Fibroblast of lung (primary cell): ENCODE measurements at places on chromosomes 1 and 21. TPM values are rescaled to one million over a fixed set of nuclear protein-coding genes. Genes with fewer than 3 reads are reported as not detected.
A peak's percentile ranks its signal among the peaks of the same experiment; 100 is the strongest.

The PDE4B gene
- 5.9 and 19.8 TPM in 2 replicates for total RNA-seq

The HPDL gene
- 0.17 and 0.26 TPM in 2 replicates for total RNA-seq

The IL20 gene
- total RNA-seq = not detected in 2 replicates

DNA sequence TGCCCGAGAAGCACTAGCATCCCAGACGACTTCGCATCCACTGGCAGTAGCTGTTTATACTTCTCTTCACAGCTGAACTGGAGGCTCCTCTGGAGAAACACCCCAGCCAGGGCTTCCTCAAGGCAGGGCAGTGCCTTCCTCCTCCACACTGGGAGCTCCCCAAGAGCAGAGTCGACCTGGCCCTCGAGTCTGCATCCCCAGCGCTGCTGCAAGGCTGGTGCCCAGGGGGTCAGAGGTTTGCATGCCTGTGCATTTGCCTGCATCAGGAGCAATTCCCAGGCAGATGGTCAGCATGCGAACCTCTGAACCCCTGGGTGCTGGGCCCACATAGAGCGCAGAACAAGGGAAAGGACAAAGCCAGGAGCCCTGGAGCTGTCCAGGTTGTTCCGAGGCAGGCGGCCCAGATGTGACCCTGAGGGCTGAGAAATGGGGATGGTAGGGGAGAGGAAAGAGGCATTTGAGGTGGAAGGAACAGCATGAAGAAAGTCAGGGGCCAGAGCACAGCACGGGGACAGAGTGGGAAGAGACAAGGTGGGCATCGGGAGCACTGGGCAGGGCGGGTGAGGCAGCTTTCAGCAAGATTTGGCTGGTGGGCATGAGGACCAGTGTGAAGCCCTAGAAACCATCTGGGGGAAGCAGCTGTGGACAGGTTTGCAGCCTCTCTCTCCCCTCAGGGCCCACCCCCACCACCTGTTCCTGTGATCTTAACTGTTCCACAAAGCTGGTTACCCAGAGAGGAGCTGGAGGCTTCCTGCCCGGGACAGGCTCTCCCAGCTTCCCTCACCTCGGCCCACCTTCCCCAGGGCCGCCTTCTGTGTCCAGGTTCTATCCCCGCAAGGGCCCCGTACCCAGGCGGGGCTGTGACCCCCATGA, 6.4 kb upstream of the S100A8 start:
- H3K4me1 ChIP-seq = no peaks in the 10 kb centered on the region
- no peaks in the 10 kb centered on the region for H3K36me3 ChIP-seq
- no peak overlapping the region for H3K4me3 ChIP-seq
- no peak for DNase-seq

DNA sequence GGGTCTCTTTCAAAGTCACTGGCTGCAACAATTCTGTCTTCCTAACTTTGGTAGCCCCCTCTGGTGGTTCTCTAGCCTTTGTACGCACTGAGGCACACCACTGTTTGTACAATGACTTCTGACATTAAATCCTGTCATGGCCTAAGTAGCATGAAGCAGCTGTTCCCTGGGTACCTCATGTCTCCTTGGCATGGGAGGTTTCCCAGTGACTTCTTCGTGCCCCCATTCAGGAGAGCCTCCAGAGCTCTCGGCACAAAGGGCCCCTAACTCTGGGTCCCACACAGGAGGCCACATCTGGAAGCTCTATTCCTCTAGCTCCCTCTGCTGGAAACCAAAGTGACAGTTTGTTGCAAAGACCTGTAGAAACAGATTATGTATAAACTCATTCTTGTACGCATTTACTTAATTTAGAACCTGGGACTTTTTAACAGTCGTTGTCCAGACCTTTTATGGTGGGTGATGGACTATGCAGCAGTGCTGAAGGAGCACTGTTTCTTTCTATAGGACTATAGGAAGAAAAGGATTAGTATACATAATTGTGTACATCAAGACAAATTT, 13.4 kb downstream of the SWT1 start:
- no peaks in the 10 kb centered on the region for H3K36me3 ChIP-seq
- no peaks in the 10 kb centered on the region for H3K27me3 ChIP-seq
- H3K4me3 ChIP-seq = no peak overlapping the region
- DNase-seq = peak; percentile 76
- no peak overlapping the region for H3K27ac ChIP-seq

DNA sequence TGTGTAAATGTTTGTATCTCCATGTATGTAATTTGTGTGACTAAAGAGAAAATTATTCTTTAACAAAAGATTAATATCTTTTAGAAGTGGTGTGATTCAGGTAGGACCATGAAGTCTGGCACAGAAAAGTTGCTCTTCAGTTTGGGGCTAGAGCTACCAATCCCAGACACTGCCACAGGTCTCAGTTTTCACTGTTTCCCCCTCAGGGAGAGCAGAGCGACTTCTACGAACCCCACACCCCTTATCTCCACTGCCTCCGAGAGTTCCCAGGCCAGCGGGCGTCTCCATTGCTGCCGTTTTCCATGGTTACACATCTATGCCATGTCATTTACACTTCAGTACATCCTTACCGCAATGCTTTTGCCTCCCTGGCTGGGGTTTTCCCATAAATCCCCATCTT, 93.0 kb upstream of the SMYD2 start:
- H3K4me1 ChIP-seq = no peaks in the 10 kb centered on the region
- H3K36me3 ChIP-seq = no peaks in the 10 kb centered on the region
- DNase-seq = no peak
- peaks cover 39% of the 10 kb centered on the region for H3K27me3 ChIP-seq

GRCh38 chr1:35660581-35661473, 19.5 kb upstream of the PSMB2 start:
- H3K27ac ChIP-seq = no peak overlapping the region
- peak; percentile 68 for DNase-seq
- H3K36me3 ChIP-seq = no peaks in the 10 kb centered on the region
- no peaks in the 10 kb centered on the region for H3K27me3 ChIP-seq
- H3K4me1 ChIP-seq = peaks cover 4% of the 10 kb centered on the region
- H3K4me3 ChIP-seq = no peak overlapping the region
